ENCODE measurements at places on chromosomes 6 and 20.
A peak's percentile ranks its signal among the peaks of the same experiment; 100 is the strongest.

DNA sequence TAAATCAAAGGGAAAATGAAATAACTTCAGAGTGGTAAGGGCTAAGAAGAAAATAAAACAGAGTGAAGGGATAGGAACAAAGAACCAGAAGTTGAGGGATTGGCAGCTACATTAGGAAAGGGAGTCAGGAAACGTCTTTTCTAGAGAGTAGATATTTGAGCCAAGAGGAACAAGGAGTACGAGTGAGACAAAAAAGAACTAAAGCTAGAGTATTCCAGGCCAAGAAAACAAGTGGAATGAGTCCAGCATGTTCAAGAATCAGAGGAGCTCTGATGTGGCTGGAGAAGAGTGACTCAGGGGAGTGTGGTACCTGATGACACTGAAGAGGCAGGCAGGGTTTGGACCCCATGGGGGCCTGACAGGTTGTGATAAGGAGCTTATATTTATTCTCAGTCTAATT, 66.3 kb downstream of the CEP162 start:
- no peak for DNase-seq

- DNase-seq: no peak
Observed at GRCh38 chr6:158374020-158374419, 61.8 kb downstream of the TULP4 start.

- DNase-seq: no peak
Observed at GRCh38 chr6:4472969-4473642, 303.1 kb upstream of the CDYL start.

- no peak for DNase-seq
Observed at GRCh38 chr6:44737341-44737740, 349.8 kb downstream of the CDC5L start.

DNA sequence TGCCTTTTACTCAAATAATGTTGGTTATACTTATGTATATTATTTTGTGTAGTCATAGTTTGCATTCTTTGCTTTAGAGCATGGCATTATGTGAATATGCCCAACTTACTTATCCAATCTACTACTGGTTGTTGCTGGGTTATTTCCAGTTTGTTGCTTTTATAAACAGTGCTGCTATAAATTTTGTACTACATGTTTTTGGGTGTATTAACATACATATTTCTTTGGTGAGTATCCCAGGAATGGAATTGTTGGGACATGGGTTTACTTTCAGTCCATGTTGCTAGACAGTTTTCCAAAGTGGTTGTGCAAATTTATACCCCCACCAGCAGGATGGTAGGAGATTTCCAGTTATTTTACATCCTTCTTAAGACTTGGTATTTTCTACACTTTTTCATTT, 157.1 kb upstream of the THEMIS start:
- peak; percentile 23 for DNase-seq

DNA sequence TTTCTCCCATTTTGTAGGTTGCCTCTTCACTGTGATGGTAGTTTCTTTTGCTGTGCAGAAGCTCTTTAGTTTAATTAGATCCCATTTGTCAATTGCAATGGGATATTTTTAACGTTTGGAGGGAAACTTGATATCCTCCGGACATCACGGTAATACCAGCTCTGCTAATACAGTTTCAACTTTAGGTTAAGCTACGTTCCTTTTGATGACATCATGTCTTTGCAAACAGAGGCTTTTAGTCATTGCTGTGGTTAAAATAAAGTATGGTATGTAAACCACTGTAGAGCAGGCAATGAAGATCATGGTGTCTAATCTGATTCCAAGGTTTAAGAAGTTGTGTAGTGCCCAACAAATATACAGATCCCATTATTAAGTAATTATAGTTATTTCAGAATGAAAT, 168.0 kb upstream of the CHD6 start:
- DNase-seq: no peak

DNA sequence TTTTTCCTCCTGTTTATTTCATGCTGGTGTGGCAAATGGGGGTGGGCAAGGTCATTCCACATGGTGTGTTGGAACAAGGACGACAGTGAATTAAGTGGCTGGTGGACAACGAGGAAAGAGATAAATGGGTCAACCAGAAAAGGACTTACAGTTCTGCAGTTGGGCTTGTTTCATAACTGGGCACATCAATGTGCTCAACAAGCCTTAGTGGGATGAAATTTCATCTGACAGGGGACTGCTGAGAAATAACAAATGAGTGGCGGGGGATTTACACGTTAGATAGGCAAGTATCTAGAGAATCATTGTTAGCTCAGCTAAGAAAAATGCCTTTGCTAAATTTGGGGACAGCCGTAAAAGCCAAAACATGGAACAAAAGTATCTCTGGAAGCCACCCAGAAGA, 163.6 kb downstream of the NRN1 start:
- no peak for DNase-seq

DNA sequence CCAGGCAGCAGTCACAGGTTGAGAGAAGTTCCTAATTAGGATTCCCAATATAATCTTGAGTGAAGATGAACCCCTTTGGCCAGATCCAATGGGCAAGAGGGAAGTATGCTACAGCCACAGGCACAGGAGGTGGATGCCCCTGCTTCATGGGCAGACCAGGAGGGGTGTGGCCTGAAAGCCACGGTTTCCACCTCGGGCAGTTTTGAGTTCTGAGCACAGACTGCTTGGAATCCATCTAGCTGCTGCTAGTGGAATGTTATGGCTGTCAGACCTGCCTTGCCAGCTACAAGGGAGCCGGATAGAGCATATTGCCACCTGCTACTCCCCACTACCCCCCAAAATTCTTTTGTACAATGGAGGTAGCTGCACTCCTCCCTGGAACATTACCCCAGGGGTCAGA, 672.9 kb downstream of the HACE1 start:
- no peak for DNase-seq

- DNase-seq: no peak
Observed at GRCh38 chr6:14270142-14270893, 152.7 kb downstream of the CD83 start.

DNA sequence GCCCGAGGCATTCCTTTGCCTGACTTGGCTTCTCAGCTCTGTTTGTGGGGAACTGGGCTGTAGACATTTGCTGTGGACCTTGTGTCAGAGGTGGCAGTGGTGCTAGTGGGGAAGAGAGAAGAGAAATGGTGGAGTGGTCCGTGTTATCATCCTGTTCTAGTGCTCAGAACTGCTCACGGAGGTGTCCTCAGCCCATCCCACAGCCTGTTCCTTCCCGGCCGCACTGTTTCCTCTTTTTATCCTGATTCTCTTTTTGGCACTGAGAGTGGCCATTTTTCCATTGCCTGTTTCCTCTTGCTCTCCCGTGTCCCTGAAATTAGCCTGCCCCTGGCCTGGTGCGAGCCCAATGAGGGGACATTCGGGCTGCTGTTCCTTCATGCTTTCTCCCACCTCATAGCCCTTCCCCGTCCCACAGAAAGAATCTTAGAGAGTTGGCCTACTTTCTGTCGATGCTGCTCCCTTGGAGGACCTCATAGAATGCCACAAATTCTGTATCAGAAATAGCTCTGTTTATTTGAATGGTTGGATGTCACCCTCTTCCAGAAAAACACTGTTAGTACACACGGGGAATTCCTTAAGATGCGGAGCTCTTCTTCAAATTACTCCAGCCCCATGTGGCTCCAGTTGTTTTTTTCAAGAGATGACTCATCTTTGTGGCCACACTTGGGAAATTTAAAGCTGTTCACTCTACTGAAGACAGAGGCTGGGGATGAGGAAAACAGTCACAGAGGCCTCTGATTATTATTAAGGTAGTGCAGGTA, 26.1 kb downstream of the FARS2 start:
- peak; percentile 9 for DNase-seq

- DNase-seq: no peak
Observed at GRCh38 chr20:46311039-46311650, 2.8 kb upstream of the CDH22 start.

DNA sequence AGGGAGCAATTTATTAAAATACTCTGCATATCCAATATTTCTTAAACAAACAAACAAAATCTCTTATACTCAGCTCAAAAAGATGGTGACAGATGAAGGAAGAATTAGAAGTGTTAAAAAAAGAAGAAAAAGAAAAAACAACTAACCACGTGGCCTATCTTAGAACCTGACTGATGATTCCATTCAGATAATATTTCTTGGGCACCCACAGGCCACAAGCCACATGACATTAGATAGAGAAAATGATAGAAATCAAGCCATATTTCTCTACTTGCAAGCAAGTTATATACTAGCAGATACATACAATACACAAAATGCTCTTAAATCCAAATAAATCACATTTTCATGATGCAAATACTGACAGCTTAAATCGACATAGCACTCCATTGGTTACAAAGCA, 14.5 kb upstream of the RAMACL start:
- DNase-seq: no peak

DNA sequence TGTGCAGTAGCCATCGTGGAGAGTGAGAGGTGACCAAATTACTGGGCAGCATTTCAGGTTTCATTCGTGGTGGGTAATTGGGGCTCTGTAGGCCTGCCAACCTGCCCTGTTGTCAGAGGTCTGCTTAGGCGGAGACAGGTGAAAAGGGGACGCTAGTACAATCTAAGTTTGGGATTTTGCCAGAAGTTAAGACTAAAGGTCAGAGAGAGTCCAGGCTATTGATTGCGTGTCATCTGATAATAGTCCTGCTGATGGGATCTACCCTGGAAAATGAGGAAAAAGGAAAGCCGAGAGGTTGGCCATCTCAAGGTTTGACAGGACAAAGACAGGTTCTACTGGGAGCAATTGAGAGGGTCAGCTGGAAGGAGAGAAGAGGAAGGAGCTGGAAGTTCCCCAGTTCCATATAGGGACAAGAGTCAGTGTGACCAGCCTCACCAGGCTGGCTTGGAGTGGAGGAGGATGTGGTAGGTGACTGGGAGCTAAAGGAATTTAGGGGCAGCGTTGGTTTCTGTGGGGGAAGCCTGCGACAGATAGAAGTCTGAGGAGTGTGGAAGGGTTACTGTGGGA, 10.9 kb downstream of the ARFGEF2 start:
- no peak for DNase-seq

- no peak for DNase-seq
Observed at GRCh38 chr6:111480988-111481822, 1.8 kb downstream of the REV3L start.

DNA sequence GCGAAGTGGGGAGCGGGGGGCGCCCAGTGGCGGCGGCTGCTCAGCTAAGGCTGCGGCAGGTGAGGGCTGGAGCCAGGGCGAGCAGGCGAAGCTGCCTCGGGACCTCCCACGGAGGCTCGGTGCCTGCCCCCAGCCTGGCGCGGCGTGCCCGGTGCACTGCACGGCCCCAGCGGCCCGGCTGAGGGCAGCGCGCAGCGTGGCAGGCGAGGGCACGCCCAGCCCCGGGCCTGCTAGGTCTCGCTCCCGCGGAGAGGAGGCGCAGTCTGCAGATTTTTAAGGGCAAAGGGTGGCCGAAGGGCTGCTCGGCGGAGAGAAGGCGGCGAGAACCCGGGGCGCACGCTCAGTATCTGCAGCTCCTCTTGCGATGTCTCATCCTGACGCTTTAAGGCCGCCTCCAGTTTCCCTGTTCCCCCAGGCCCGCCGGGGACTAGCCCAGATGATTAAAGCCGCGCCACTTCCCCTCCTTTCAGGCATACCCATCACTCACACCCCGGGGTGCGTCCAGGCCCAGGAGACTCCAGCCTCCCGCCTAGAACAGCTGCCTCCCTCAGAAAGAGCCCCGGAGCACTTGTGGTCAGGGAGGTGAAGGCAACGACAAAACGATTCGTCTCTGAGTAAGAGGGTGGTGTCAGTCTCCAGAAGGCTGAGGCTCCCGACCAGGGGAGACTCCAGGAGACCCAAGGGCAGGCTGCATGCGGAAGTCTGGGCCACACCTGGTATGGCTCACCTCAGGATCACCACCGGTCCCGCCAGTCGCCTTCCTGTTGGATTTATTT, at the start of gene FERMT1:
FERMT1 (minus strand) TSS at position 158 of the 776 bp plus-strand sequence. CDS start 3,476 bp downstream, outside the sequence.
- no peak for DNase-seq

DNA sequence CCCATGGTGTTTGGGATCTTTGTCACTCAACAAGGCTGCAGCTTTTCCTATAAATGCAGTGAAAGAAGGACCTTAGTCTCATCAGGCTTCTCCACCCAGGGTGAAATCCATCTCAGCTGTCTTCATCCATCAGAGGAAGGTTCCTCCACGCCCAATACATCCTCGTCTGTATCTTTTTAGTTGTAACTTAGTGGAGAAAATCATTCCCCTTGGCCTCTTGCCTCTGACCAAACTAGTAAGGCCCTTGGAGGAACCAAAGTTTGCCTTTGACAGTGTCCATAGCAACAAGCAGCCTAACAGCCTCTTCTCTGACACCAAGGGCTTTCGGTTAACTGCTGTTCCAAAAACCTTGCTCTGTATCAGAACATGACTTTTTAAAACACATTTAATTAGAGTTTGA, 230.3 kb upstream of the ECI2 start:
- no peak for DNase-seq

- no peak for DNase-seq
Observed at GRCh38 chr6:101401792-101402621, 8.5 kb downstream of the GRIK2 start.

DNA sequence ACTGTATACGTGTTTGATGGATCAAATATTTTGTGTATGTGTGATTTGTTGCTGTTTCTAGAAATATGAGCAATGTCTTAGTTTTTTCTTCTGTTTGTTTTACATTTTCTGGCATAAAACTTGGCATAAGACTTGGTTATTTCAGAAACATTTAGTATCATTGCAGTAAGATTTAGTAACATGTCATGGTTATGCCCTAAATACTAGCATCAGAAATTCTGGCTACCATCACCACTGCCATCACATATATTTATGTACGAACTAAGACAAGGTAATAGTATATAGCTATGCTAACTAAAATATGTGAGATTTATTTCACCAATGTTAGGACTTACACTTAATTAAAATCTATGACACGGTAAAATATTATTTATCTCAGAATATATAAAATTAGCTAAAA, 10.3 kb upstream of the ADGRG6 start:
- no peak for DNase-seq

DNA sequence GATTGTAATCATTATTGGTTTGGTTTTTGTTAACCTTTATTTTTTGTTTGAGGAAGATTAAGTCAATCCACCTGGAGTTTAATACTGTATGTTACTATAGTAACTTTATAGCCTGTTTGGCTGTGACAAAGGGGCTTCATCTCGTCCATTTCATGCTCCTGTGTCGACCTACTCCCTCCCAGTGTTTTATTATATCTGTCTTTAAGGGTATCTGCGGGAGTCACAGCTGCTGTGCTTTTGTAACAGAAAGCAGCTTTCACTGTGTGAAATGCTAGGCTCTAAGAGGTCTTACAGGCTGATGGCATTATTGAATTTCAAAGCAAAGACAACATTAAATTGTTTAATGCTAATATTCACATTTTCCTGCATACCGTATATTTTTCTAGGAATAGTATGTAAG, 698.0 kb upstream of the POU3F2 start:
- no peak for DNase-seq

- no peak for DNase-seq
Observed at GRCh38 chr20:9071976-9072726, 3.3 kb downstream of the PLCB4 start.

- DNase-seq: no peak
Observed at GRCh38 chr6:170041526-170041925, 249.4 kb downstream of the DLL1 start.

Data from amniotic stem cell (primary cell).